ENCODE measurements at places on chromosomes 2 and 18. TPM values are rescaled to one million over a fixed set of nuclear protein-coding genes. Genes with fewer than 3 reads are reported as not detected.

Gene ANKRD30BL
- not detected for total RNA-seq

Gene KCNJ3
- total RNA-seq = not detected

Gene CD8B2
- not detected for total RNA-seq

Gene PRSS56
- total RNA-seq = 0.21 TPM

Gene NAB1
- total RNA-seq = 27.8 TPM

Gene RGPD3
- total RNA-seq = 0.18 TPM

Gene SPHKAP
- not detected for total RNA-seq

Gene PROKR1
- total RNA-seq = not detected

Gene CCDC102B
- 0.49 TPM for total RNA-seq

Gene GALNT1
- total RNA-seq = 68.3 TPM

Gene RAX
- total RNA-seq = not detected

Gene SPATA3
- not detected for total RNA-seq

Gene NCL
- total RNA-seq = 842 TPM

Gene CLEC4F
- total RNA-seq = not detected

Gene HAT1
- 65.3 TPM for total RNA-seq

Gene AGXT
- total RNA-seq = not detected

Gene SCN7A
- not detected for total RNA-seq

Gene DPP4
- total RNA-seq = 0.56 TPM

Gene CNTNAP5
- total RNA-seq = not detected

Gene KLF7
- total RNA-seq = 26.6 TPM

Gene PROC
- 5.6 TPM for total RNA-seq

Gene HEATR5B
- 7.2 TPM for total RNA-seq

Gene HOXD12
- not detected for total RNA-seq

Gene FRZB
- 0.12 TPM for total RNA-seq

Gene CRYGD
- total RNA-seq = not detected

Gene SERPINB3
- total RNA-seq = not detected

Gene TMEM17
- total RNA-seq = 4.6 TPM

Gene SCG2
- total RNA-seq = 0.98 TPM

Gene HOXD10
- 5.4 TPM for total RNA-seq

Gene MERTK
- 1.9 TPM for total RNA-seq

Gene PRR30
- not detected for total RNA-seq

Gene ZNF385B
- total RNA-seq = not detected

Gene ACADL
- not detected for total RNA-seq

Gene SLC35F5
- total RNA-seq = 42.5 TPM

Gene HNRNPA3
- 394 TPM for total RNA-seq

Gene AMER3
- not detected for total RNA-seq

Gene GPR55
- not detected for total RNA-seq

Gene NAT8
- total RNA-seq = not detected

Gene HDLBP
- 277 TPM for total RNA-seq

Gene EN1
- total RNA-seq = 0.70 TPM

Gene CD207
- not detected for total RNA-seq

Gene IGFBP5
- 0.22 TPM for total RNA-seq

Gene ELP2
- 36.1 TPM for total RNA-seq

Gene ERLEC1
- total RNA-seq = 56.9 TPM

Gene ALPP
- total RNA-seq = 5.2 TPM

Gene UGT1A5
- total RNA-seq = not detected

Gene RANBP2
- 24.7 TPM for total RNA-seq

Gene C18orf32
- total RNA-seq = 22.0 TPM

Gene SCYGR8
- not detected for total RNA-seq

Gene B3GNT7
- total RNA-seq = 2.6 TPM

Gene YPEL5
- 54.9 TPM for total RNA-seq
